Kidney glomerular epithelial cell (primary cell): ENCODE measurements at places on chromosomes 1 and 21.
A peak's percentile ranks its signal among the peaks of the same experiment; 100 is the strongest.

- DNase-seq, result no peak
Observed at GRCh38 chr1:2248127-2248826, 20.2 kb downstream of the SKI start.

DNA sequence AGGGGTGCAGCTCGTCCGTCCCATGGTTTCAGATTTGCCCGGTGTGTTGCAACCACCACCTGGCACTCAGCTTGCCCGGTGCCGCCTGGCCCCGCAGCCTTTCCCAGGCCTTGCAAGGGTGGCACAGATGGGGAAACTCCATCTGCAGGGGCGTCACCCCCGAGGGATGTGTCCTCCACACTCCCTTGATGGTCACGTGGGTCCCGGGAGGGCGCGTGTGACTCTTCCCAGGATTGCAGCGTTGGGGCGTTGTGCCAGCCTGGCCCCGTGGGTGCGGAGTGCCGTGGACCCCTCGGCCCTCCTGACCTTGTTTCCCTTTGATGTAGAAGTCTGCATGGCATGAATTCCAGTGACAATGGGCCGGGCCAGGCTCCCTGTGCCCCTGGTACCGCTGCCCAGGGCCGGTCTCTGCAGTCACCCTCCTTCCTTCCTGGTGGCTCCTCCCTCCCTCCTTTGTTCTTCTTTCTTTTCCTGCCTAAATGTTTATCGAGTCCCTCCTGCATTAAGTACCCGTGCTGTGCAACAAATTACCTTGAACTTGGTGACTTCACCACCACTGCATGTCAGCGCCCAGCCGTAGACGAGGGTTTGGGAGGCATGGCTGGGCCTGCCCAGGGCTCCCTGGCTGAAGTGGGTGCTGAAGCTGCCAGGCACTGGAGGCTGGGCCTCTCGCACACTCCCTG lies 22.9 kb downstream of the RRP1 start:
- no peak for DNase-seq

GRCh38 chr21:44890338-44890931 lies 16.9 kb upstream of the PTTG1IP start:
- DNase-seq, result no peak

DNA sequence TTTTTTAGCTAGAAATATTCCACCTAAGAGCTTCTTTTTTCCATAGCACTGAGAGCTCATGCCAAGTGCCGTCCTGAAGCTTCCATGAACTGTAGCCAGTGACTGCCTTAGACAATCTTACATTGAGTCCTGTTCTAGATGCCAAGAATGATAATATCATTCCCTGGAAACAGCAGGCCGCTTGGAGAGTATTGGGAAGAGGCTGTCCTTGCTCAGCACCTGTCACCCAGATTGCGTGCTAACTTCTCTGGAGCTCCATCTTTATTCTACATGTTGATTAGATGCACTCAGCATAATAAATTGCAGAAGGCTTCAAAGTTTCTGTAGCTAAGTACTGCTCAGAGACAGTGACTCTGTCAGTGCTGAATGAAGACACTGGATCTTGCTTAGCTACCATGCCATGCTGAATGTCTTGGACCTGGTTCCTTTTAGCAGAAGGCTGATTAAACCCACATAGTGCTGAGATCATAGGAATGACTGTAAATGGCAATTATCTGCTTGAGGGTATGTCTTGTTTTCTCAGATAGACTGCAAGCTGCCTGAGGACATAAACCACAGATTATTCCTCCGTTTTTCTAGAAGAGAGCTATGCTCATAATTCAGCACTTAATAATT lies 83.1 kb upstream of the IRF2BP2 start:
- no peak for DNase-seq

DNA sequence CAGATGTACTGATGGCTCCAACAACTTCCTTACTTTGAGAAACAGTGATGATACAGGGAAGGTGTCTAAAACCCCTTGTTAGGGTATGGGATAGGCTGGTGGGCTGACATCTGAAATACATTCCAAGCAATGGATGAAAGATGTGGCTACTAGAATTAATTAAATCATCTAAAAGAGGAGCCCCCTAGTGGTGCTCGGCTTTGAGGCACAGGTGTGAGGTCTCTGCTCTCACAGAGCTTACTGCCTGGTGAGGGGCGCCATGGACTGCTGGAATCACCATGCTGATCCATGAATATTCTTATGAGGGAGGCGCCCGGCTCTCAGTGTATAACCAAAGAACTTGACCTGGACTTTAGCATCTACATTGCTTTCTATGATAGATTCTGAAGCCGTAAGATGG lies 48.5 kb downstream of the GNG4 start:
- DNase-seq, result no peak

DNA sequence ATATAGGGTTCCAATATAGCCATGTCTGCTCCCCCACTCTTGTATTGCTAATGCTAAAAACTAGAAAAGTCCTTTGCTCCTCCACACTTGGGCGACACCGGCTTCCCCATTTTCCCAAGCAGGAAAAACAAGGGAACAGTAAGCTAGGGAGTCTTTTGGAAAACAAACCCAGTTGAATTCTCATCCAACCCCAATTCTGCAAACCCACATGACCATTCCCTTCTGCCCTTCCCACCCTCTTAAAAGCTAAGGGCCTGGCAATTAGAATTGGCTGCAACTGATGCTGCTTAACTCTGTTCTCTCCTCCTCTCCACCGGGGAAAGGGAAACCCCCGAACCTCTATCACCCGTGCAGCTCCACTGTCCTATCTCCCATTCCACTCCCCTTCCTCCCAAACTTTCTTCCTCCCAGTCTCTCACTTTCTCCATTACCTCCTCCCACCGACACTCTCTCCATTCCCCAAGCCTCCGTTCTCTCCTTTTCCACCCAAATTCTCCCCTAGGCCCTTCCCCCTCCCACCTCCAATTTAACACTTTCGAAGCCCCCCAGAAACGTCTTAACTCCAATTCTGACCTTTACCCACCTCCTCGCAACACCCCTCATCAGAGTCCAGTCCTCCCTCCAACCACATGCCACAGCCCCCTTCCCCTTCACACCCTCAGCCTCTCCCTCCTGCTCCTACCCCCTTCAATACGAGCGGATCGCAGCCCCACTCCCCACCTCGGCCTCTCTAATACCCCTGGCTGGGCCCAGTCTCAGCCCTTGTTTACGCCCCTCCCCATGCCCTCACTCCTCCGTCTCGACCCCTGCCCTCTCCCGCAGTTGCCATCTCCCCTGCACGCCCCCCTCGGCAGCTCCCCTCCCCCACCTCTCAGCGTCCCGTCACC lies 701 bp downstream of the DEDD start:
- no peak for DNase-seq

GRCh38 chr1:168466092-168466713 lies 77.6 kb downstream of the XCL2 start:
- DNase-seq, result peak; percentile 83

DNA sequence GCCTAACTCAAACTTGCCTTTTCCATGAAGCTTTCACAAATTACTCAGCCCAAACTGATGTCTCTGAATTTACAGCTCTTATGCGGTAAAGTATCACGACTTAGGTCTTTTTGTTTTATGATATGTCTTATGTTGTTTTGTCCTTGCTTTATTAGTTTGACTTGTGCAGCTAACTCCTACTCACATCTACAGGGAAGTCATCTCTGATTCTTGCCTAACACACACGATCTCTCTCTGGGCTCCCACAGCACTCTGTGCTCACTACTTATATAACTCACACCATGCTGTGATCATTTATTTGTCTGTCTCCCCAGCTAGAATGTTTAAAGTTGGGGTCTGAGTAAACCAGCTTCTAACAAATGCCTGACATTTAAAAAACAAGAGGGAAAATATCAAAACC lies 9.3 kb upstream of the PI4KB start:
- no peak for DNase-seq

GRCh38 chr1:150176593-150176992 lies 26.9 kb downstream of the PLEKHO1 start:
- DNase-seq, result no peak

GRCh38 chr1:216640100-216640499 lies 83.1 kb downstream of the ESRRG start:
- DNase-seq, result no peak

GRCh38 chr1:15543251-15543588 lies 16.6 kb downstream of the DNAJC16 start:
- DNase-seq, result no peak

DNA sequence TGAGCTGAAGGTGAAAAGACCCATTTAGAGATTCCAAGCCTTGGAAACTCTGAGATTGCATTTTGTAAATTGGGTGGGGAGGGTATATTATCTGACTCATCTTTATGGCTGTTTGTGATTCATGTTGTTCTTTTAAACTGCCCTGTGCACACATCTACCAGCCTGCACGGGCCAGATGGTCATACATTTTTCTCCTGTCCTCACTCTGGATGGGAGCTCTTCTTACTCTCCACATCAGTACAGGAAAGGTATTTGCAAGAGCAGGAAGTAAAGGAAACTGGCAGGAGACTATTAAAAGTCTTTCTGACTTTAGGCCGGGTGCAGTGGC lies 14.3 kb upstream of the NMNAT2 start:
- DNase-seq, result no peak

GRCh38 chr1:96649301-96649700 lies 72.3 kb upstream of the PTBP2 start:
- DNase-seq, result no peak

DNA sequence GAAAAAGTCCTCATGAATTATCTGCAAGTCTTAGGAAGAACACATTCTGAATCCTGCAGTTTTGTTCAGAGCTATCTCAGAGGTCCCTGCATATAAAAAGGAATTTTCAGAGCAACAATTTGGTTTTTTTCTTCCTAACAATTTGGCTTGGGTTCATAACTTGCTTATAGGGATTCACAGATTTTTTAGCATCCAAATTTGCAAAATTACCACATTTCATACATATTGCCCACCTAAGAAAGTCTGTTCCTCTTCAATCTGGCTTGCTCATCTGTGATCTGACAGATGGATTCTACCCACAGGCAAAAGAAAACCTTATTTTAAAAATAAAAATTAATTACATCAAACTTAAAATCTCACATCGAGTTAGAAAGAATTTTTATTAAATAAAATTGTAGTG lies 714.4 kb upstream of the NCAM2 start:
- DNase-seq, result no peak

- DNase-seq, result peak; percentile 92
Observed at GRCh38 chr1:63674238-63674864, 81.1 kb downstream of the PGM1 start.

- peak; percentile 83 for DNase-seq
Observed at GRCh38 chr1:31376375-31377134, 3.7 kb upstream of the FABP3 start.

- DNase-seq, result no peak
Observed at GRCh38 chr1:173549813-173550212, 53.1 kb downstream of the SLC9C2 start.

GRCh38 chr1:37036667-37037053 lies 2.3 kb upstream of the GRIK3 start:
- DNase-seq, result no peak

DNA sequence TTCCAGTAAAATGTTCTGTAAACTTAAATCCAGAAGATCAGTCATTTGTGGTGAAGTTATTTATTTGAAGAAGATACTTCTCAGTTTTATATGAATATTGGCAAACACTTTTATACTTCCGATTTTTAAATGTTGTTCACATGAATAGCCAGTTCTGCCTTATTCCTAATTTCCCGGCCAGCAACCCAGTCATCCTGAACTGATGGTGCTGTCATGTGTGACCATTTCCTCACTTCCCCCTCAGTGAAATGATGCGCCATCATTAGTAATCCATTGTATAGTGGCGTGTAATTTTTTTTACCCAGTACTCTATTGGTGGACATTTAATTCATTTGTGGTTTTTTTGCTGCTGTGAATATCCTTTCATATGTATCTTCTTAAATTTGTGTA lies 16.4 kb downstream of the GPSM2 start:
- DNase-seq, result peak; percentile 80

DNA sequence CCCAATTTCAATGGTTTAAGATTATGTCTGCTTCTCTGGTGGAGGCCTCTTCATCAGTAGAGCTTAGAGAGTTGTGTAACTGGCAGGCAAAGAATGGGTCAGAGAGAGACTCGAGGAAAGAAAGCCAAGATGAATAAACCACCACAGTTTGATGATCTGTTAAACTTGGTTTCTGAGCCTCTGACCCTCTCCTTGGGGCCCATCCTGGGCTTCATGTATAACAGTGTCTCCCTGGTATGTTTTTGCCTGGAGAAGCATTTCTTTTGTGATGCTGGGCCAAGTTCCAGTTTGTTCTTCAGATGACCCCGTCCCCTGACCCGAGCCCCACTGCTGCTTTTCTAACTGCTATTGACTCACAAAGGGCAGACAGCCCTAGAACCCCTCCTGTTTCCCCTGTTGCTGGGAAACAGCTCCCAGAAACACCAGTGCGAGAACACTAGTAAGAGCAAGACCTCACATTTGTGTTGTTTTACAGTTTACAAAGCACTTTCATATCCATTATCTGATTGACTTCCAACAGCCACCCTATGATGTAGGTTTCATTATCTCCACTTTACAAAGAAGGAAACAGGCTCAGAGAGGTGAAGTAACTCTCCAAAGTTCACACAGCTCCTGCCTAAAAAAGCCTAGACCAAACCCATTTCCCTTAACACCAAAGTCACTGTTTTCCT lies 9.0 kb downstream of the CD2 start:
- DNase-seq, result no peak

DNA sequence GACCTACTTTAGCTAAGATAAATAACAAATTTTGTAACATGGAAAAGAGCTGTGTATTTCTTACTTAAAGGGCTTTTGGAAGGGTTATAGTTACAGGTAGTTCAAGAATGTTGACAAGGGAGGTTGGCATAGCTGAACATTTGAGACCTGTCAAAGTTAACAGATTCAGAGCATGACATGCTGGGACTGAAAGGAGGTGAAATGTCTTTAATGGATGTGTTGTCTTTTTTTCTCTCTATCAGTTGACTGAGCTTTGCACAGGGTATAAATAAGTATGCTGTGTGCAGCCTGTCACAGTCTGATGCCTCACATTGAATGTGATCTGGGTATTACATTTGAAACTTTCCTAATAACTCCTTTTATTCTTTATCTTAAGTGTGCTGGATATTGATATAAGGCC lies 411.9 kb upstream of the ZP4 start:
- no peak for DNase-seq

- DNase-seq, result peak; percentile 45
Observed at GRCh38 chr1:54885807-54886723, 930 bp downstream of the DHCR24 start.

DNA sequence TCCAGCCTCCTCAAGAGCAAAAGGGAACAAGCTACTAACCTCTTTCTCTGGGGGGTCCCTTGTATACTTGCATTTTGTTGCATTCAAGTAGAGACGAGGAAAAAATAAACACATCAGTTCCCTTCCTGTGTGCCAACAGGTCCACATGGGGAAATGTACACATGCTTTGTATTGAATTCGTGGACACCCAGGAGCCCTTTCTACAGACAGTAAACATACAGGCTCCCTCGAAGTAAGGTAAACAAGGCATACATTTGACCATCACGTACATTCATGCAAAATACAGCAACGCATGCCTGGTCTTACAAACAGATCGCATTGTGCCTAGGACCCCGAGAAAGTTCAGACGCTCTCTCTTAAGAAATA lies 1.1 kb downstream of the KCND3 start:
- DNase-seq, result no peak
